NCI-H69 (cell line): ENCODE measurements at places on chromosomes 2 and 18.
A peak's percentile ranks its signal among the peaks of the same experiment; 100 is the strongest.

- no peak for DNase-seq
These were observed 37.4 kb upstream of the PPP1R1C start for GRCh38 chr2:181948227-181948626.

- DNase-seq: no peak
These were observed 42.6 kb downstream of the PNO1 start for GRCh38 chr2:68200157-68200787.

DNA sequence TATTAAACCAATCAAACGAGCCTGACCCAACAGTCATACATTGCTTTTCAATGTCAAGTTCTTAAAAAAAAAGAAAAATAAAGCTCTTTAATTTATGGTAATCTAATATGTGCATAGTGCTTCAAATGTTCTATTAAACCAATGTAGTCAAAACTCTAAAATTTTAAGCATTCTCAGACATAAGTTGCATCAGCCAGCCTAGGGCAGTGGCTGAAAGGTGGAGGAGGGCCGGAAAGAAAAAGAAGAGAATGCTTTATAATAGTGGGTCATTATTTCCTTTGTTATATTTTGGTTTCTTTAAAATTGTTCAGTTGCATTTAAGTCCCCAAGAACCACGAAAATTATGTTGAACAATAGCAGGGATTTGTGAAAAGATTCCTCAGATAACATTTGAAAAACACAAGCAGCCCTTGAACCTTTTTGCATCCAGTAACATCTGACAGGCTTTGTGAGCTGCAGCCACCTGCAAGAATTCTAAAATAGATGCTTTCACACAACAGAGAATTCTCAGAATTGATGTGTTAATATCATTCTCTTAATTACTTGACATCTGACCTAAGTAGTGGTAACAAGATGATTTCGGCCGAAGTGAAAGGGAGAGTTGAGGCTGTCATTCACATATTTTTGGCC lies 252.1 kb downstream of the CDCA7 start:
- DNase-seq: no peak

- DNase-seq: no peak
These were observed 188.8 kb downstream of the PTPRM start for GRCh38 chr18:7755753-7756475.

DNA sequence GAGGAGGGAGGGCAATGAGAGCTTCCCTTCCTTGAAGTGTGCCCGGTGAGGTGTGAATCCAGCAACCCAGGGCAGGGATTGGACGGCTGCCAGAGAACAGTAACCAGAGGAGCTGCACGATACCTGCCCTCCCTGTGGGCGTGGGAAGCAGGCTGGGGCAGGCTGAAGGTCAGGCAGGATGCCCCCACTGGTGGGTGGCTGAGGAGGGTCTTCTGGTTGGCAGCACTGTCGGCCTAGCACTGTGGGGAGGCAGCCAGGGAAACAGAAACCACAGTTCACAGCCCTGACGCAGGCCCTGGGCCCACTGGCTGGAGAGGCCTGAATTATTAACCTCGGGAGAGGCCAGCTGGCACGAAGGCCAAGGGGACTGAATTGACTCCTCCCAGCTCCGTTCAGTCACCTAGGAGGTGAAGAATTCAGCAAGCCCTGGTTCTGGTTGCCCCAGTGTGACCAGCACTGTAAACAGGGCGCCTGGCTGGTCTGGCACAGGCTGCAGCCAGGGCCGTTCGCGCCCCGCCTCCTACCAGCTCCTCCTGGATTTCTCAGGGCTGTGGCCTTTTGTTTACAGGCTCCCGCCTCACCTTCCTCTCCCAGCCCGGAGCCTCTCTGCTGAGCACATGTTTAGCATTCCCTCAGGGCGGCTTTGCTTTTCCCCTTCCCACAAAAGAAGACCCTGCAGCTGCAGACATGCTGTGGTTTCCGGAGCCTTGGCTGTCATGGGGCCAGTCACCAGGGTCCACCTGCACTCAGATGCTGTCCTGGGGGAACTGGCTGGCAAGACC lies 97.8 kb downstream of the B3GNT2 start:
- peak; percentile 85 for DNase-seq

DNA sequence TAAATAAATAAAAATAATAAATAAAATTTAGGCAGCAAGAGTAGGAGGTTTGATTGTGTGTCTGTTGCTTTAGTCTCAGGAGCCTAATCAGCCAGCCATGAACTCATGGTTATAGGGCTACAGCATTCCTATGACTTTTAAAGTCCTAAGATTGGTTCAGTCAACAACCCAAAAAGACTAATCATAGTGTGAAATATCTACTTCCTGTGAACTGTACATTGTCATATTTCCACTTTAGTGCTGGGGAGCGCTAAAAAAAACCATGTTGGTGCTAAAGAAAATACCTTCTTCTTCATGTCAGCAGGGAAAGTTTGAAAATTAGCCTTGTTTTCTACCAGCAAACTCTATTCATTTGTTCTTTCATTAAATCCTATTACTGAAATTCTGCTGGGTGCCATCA lies 521.6 kb downstream of the RNF144A start:
- DNase-seq: no peak

DNA sequence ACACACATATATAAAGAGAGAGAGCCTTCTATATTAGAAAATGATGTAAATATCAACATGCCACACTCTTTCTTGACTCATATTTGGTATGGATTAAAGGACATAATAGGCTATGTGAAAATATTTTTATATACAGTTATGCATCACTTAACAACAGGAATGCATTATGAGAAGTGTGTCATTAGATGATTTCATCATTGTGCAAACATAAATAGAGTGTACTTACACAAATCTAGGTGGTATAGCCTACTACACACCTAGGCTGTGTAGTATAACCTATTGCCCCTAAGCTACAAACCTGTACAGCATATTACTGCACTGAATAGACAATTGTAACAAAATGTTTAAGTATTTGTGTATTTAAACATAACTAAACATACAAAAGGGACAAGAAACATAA lies 354.8 kb upstream of the CNTNAP5 start:
- no peak for DNase-seq

- DNase-seq: peak; percentile 26
These were observed 45.4 kb downstream of the C18orf63 start for GRCh38 chr18:74360852-74361655.

GRCh38 chr2:6657855-6658254 lies 207.9 kb downstream of the CMPK2 start:
- DNase-seq: no peak

DNA sequence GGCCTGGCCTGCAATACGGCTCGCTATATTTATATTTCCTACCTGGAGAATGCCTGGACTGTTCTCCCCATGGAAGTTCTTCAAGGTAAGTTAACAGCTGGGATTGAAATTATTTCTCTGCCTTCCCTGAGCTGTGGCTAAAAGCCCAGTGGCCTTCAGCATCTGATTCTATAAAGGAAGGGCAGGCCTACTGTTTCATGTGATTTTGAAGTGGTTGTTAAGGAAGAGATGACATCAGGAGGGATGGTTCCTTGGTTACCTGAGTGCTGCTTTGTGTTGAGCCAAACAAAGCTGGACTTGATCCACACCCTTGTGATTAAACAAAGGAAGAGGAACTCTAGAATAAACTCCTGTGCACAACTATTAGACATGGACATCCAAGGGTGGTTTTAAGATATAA lies 61.6 kb downstream of the MFSD6 start:
- DNase-seq: peak; percentile 95

- DNase-seq: no peak
These were observed 824.2 kb upstream of the FAM98A start for GRCh38 chr2:34423301-34423700.

DNA sequence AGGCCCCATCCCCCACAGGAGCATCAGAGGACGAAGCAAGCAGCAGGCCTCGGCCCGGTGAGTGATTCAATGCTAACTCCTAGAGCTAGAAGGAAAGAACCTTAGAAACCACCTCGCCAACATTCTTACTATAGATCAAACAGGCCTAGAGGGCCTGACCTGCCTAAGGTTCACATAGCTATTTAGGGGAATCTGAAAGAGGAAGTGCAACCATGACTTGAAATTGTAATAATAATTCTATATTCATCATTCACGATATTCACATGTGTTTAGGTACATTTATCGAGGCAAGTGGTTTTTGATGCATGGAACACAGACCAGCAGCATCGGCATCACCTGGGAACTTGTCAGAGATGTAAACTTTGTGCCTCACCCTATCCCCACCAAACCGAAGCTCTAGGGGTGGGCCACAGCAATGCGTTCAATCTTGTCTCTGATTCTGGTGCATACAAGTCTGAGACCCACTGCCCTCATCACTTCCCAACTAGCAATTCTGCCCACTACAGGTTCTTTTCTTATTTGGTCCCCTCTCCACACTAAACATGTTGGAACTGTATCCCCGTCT lies 78.0 kb upstream of the DNMT3A start:
- DNase-seq: no peak

- no peak for DNase-seq
These were observed 845 bp upstream of the MYCN start for GRCh38 chr2:15939556-15939853.

DNA sequence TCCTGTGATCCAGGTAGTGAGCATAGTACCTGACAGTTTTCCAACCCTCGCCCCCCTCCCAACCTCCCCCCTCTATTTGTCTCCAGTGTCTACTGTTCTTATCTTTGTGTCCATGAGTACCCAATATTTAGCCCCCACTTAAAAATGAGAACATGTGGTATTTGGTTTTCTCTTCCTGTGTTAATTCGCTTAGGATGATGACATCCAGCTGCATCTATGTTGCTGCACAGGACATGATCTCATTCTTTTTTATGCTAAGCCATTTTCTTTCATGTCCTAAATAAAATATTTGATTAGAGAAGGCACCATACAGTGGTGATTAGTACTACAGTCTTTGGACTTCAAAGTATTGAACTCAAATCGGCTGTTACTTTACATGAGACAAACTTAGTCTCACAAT lies 1087.9 kb downstream of the CBLN2 start:
- peak; percentile 39 for DNase-seq

DNA sequence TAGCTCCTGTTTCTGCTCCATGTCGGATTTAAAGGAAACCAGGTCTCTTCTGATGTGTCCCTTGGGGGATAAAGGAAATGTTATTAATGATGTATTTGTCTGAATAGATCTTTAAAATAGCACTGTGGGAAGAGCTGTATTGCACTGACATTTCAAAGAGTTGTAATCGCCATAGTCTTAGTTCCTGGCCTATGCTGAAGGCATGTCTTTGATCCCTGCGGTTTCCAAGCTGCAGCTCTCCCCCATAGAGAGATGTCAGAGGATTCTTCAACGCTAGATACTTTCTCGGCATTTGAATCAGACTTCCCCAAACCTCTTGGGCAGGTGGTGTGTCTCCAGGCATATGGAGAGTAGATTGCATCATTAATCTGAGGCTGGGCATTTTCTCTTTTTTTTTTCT lies 40.4 kb downstream of the NAT8 start:
- DNase-seq: no peak

DNA sequence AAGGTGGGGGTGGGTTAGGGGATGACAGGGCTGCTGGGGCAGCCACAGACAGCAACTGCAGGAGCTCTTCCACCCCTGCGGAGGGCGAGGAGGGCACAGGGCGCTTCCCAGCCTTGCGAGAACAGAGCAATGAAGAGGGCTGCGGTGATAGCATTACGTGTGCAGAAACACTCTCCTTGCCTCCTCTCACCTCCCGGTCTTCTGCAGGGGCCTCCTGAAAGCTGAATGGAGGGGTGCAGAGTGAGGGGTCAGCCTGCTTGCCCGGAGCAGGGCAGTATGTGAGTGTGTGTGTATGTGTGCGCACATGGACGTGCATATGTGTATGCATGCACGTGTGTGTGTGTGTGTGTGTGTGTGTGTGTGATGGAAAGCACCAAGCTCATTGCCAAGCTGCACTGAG lies 29.5 kb upstream of the IL1R2 start:
- no peak for DNase-seq

GRCh38 chr2:108364676-108365297 lies 13.0 kb upstream of the SULT1C4 start:
- no peak for DNase-seq
